Posterior vena cava (tissue), 2 donors: ENCODE measurements at places on chromosomes 12 and 14. TPM values are rescaled to one million over a fixed set of nuclear protein-coding genes. Genes with fewer than 3 reads are reported as not detected.

Gene CCDC197
- total RNA-seq = not detected

Gene ABCD2
- total RNA-seq = 0.52 TPM

Gene FGF23
- not detected for total RNA-seq

Gene MGP
- 5,579 TPM for total RNA-seq

Gene TMEM132C
- 1.1 TPM for total RNA-seq

Gene TPPP2
- not detected for total RNA-seq

Gene FOXN4
- not detected for total RNA-seq

Gene GMPR2
- 42.0 TPM for total RNA-seq

Gene NKX2-1
- not detected for total RNA-seq

Gene CLEC6A
- not detected for total RNA-seq

Gene NPFF
- total RNA-seq = not detected

Gene KRT6C
- not detected for total RNA-seq

Gene RPS26
- 33.2 TPM for total RNA-seq

Gene CIDEB
- 10.1 TPM for total RNA-seq

Gene TSPAN11
- total RNA-seq = 2.7 TPM

Gene VSX2
- total RNA-seq = not detected

Gene ACOT6
- not detected for total RNA-seq

Gene COL2A1
- not detected for total RNA-seq

Gene MYH7
- not detected for total RNA-seq

Gene ESYT1
- 120 TPM for total RNA-seq

Gene USP44
- 1.8 TPM for total RNA-seq

Gene BCL11B
- 0.43 TPM for total RNA-seq

Gene FOXG1
- total RNA-seq = not detected

Gene GALNT9
- not detected for total RNA-seq

Gene ANGEL1
- 12.4 TPM for total RNA-seq

Gene ERO1A
- 36.5 TPM for total RNA-seq

Gene RAD51AP1
- 1.7 TPM for total RNA-seq

Gene STXBP6
- total RNA-seq = 14.9 TPM

Gene MAP1LC3B2
- 1.8 TPM for total RNA-seq

Gene FKBP11
- total RNA-seq = 26.9 TPM

Gene APOF
- total RNA-seq = not detected

Gene CCDC77
- total RNA-seq = 4.9 TPM

Gene ACIN1
- 112 TPM for total RNA-seq

Gene MYH6
- 1.3 TPM for total RNA-seq

Gene PLEK2
- 2.0 TPM for total RNA-seq

Gene SPIC
- not detected for total RNA-seq

Gene PLXNC1
- total RNA-seq = 15.3 TPM

Gene IRAK3
- total RNA-seq = 32.9 TPM

Gene POTEG
- not detected for total RNA-seq

Gene MFAP5
- total RNA-seq = 362 TPM

Gene WIF1
- 0.46 TPM for total RNA-seq

Gene CCDC91
- total RNA-seq = 40.7 TPM

Gene HSPB8
- 92.0 TPM for total RNA-seq

Gene C14orf39
- total RNA-seq = not detected

Gene FRMD6
- total RNA-seq = 49.6 TPM

Gene EIF5
- 191 TPM for total RNA-seq

Gene TBC1D30
- 0.60 TPM for total RNA-seq

Gene ZNF219
- total RNA-seq = 27.0 TPM

Gene ABHD12B
- not detected for total RNA-seq

Gene CCDC92
- 52.3 TPM for total RNA-seq

Gene TRPV4
- total RNA-seq = 1.1 TPM

Gene FSCB
- not detected for total RNA-seq

Gene P2RX2
- not detected for total RNA-seq

Gene RDH12
- total RNA-seq = not detected

Gene C1QL4
- not detected for total RNA-seq

Gene CIT
- 4.6 TPM for total RNA-seq
